KBM-7 (cell line): ENCODE measurements at places on chromosomes 2 and 18.

DNA sequence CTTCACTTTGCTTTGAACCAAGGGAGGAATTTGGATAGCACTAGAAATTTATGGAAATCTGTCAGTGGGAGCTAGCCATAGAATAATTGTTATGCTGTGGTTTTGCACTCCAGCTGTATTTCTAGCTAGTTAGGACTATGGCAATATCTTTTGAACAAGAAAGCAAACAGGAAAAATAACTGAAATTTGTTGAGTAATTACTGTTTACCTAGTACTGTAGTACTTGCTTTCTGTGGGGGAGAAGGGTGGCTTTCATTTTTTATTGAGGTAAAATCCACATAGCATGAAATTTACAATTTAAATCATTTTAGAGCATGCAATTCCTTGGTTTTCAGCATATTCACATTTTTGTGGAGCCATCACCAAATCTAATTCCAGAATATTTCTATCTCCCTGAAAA is 28.4 kb downstream of the MBD5 start:
- DNase-seq: no peak

GRCh38 chr18:79809482-79810192 is 11.9 kb downstream of the KCNG2 start:
- no peak for DNase-seq

GRCh38 chr2:187612857-187613256 is 58.6 kb upstream of the TFPI start:
- no peak for DNase-seq

DNA sequence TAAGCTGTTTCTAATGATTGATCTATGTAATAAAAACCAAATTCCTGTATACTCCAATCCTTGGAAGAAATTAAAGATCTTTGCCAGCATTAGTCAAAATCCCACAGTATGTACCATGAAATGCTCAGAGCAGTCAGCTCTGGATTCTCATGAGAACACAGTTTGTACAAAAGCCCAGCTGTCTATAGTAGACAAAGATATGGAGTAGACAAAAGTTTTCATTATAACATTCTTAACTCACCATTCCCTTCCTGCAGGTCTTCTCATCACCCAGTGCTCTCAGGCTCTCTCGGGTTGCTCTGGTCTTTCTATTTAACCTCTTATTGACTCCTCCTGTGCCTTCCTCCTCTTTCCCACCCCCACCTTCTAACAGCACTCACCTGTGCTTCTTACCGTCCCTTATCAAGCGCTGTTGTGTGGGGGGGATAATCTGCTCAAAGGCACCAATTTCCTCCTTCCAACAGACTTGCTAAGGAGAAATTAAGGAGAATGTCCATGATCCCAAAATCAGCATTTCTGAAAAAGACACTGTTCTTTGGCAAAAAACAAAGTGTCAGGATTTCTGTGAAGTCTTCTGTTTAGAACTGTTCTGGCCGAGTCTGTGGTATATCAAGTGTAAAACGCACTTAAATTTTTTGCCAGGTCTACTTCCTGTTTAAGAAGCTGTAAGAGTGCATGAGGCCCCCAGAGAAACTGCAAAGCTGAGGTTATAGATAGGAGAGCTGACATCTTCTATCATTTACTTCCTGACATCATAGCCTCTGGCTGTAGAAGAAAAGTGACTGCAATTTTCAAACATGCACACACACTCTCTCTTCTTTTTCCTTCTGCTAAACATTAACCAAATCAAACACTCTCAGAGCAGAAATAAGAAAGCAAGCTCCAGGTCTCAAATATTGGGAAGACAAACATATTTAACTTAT is 144.1 kb downstream of the EVA1A start:
- DNase-seq: peak; percentile 11

GRCh38 chr2:227891673-227892072 is 20.2 kb downstream of the DAW1 start:
- DNase-seq: no peak

GRCh38 chr2:115684345-115684744 is 1241.9 kb downstream of the DPP10 start:
- no peak for DNase-seq

DNA sequence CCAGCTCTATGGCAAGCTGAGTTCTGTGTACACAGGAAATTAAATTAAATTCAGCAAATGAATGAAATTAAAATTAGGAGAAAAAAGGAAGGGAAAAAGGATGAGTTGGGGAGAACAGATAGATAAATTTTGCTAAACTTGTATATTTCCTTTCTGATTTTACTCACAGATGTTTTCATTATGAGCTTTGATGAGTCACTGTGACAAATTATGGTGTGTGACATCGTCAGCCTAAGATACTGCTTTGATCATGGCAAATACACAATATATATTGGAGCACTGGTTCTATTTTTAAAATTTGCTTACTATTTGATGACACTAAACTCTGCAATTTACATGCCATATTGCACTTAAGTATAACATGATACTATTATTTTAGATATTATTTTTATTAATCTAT is 464.6 kb upstream of the SPHKAP start:
- no peak for DNase-seq

GRCh38 chr2:195021711-195022507 is 635.1 kb upstream of the SLC39A10 start:
- DNase-seq: no peak

GRCh38 chr18:59377613-59378337 is 18.7 kb upstream of the LMAN1 start:
- DNase-seq: no peak

DNA sequence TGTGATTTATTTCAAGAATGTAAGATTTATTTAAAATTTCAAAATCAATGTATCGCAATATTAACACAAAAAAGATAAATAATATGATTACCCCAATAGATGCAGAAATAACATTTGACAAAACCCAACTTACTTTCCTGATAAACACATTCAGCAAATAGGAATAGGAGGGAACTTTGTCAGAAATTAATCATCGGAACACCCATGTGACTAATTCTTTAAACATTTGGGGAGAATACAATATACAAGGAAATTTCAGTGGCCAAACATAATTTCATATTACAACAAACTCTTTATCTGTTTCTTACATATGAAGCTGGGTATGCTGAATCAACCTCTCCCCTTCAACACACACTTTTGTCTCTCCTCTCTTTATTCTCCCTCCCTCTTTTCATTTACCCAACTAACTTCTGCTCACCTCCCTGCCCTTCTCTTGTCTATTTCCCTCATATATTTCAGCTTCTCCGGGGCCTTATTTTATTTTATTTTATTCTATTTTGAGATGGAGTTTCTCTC is 309.6 kb upstream of the CNTNAP5 start:
- no peak for DNase-seq

DNA sequence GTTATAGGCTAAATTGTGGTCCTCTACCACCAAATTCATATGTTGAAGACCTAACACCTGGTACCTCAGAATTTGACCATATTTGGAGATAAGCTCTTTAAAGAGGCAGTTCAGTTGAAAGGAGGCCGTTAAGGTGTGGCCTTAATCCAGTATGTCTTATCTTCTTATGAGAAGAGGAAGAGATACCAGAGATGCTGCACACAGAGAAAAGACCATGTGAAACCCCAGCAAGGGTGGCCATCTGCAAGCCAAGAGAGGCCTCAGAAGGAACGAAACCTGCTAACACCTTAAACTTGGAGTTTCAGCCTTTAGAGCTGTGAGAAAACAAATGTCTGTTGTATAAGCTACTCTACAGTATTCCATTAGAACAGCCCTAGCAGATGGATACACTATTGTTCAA is 528.1 kb upstream of the DCC start:
- DNase-seq: no peak

- no peak for DNase-seq
These were observed 97.2 kb downstream of the DTNA start for GRCh38 chr18:34807106-34807796.

DNA sequence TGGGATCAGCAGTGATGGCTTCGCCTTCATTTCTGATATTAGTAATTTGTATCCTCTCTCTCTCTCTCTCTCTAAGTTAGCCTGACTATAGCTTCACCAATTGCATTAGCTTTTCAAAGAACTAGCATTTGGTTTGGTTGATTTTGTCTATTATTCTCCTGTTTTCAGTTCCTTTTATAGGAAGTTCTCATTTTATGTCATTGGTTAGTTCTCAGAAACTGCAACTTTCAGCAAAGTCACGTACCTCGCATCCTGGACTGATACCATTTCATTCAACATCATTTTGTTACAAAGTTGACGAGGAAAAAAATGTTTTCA is 450.8 kb downstream of the EIPR1 start:
- DNase-seq: no peak

DNA sequence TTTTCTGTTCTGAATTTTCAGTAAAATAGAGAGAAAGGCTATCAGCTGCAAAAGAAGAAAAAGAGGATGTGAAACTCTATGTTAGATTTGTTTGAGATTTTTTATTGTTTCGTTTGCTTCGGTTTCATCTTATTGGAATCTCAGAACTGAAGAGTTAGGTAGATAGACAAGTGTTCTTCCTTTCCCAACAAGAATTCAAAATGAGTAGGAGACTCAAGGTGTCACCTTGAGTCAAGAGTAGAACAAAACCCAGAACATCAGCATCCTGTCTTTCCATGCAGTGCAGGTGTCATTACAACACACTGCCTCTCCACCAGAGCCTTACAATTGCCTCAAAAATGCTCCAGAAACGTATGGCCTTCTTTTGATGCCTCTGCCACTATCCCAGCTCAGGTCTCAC is 21.1 kb downstream of the NBAS start:
- no peak for DNase-seq

DNA sequence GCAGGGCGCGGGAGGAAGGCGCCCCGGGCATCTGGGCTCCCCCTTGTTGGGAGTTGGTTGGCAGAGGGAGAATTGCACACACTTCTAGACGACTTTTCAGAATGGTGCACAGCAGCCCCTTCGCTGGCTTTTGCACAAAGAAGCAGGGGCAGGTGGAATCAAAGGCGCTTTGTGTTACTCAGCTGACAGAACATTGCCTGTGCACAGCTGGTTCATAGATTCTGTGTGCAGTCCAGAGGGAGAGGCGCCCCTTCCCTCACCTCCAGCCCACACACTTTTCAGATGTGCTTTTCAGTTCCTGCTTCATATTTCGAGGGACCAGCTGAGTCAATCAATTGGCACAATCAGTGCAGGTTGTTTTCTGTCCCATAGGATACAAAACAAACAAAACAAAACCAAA is 348.4 kb upstream of the RAB12 start:
- DNase-seq: no peak

GRCh38 chr2:186717320-186718007 is 23.6 kb downstream of the FAM171B start:
- DNase-seq: no peak

DNA sequence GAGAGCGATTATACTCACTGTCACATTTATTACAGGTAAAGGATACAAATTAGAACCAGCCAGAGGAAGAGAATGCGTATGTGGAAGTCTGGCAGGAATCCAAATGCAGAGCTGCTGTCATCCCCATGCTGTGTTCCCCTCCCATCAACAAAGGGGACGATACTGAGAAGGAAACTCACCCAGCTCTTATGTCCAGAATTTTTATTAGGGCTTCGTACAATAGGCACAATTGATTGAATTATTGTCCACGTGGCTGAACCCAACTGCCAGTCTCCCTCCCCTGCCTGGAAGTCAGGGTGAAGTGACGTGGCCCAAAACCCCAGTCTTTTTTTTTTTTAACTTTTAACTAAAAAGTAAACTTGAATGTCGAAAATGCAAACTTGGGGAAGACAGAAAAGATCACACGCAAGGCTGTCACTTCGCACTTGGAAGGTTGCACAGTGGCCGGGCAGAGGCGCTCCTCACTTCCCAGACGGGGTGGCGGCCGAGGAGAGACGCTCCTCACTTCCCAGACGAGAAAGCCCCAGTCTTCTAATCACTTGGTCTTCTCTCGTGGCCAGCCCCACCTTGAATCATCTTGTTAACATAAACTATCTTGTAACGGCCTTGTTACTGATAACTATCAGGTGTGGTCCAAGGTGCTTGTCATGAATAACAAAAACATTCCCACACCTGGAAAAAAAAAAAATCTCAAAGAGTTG is 40.0 kb upstream of the ITSN2 start:
- no peak for DNase-seq

DNA sequence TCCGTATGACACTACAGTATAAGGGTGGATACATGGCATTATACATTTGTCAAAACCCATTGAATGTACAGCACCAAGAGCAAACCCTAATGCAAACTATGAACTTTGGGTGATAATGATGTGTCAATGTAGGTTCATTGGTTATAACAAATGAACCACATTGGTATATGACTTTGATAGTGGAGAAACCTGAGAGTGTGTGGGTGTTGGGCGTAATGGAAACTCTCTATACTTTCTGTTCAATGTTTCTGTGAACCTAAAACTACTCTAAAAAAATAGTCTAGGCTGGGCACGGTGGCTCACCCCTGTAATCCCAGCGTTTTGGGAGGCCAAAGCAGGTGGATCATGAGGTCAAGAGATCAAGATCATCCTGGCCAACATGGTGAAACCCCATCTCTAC is 6.5 kb upstream of the ACTG2 start:
- no peak for DNase-seq

GRCh38 chr2:179569831-179570233 is 291.6 kb downstream of the ZNF385B start:
- no peak for DNase-seq

DNA sequence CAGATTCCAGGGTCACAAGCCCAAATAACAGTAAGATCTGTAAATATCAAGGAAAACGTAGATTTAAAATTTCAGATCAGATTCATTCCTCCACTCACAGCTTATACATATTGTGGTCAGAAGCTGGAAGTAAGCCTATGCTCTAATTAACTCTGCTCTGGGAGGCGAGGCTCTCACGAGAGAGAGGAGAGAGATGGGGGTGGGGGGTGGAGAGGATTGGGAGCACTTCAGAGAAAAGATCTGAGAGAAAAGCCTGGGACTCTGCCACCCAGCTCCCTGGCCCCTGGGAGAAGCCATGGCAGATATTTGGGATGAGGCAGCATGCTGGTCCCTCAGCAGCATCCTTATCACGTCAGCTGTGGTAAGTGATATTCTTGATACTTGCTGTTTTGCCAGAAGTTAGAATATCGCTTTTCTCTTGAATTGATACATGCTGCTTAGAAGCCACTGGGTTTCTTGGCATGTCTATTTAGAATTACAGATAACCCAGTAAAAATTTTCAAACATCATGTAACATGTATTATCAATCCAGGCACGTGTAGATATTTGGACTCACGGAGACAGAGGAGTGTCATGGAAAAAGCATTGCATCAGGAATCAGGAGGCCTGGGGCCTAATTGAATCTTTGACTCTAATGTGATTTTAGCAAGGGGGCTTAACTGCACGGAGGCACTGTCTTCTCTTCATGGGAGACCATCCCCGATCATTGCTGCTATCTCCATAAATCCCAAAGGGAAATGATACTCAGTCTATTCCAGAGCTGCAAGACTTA is 265.4 kb downstream of the HRH4 start:
- no peak for DNase-seq

DNA sequence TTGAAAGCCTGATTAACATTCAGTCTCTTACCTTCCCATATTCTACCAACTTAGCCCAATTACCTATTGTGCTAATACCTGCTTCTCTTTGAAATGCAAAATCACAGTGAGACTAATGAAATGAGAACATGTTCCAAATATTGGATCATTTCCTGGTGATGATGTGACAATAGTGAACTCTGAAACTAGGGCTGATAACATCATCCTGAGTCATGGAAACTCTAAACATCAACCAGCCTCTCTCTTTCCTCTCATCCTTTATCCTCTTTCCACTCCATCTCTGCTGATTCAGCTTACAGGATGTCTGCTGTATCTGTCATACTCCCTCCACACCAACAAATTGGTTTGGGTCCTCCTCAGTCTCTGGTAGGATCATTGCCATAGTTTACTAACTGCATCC is 98.8 kb upstream of the NCKAP5 start:
- no peak for DNase-seq

- DNase-seq: no peak
These were observed 392.6 kb upstream of the CHST9 start for GRCh38 chr18:27577752-27578151.

- no peak for DNase-seq
These were observed 39.4 kb downstream of the SCTR start for GRCh38 chr2:119484834-119485233.
